Natural killer cell (primary cell): ENCODE measurements at places on chromosomes 12 and 14. TPM values are rescaled to one million over a fixed set of nuclear protein-coding genes. Genes with fewer than 3 reads are reported as not detected.

GRCh38 chr14:37600880-37601741, 5.7 kb downstream of the TTC6 start:
- DNase-seq = no peak

The CLEC1B gene
- total RNA-seq = 2.3 TPM

The NFE2 gene
- 2.0 TPM for total RNA-seq

The TMEM132C gene
- total RNA-seq = not detected

The KRT3 gene
- not detected for total RNA-seq
